ENCODE measurements at places on chromosomes 12 and 14.

- DNase-seq: no peak
Observed at GRCh38 chr12:2638273-2639019, 156.3 kb upstream of the FKBP4 start.

DNA sequence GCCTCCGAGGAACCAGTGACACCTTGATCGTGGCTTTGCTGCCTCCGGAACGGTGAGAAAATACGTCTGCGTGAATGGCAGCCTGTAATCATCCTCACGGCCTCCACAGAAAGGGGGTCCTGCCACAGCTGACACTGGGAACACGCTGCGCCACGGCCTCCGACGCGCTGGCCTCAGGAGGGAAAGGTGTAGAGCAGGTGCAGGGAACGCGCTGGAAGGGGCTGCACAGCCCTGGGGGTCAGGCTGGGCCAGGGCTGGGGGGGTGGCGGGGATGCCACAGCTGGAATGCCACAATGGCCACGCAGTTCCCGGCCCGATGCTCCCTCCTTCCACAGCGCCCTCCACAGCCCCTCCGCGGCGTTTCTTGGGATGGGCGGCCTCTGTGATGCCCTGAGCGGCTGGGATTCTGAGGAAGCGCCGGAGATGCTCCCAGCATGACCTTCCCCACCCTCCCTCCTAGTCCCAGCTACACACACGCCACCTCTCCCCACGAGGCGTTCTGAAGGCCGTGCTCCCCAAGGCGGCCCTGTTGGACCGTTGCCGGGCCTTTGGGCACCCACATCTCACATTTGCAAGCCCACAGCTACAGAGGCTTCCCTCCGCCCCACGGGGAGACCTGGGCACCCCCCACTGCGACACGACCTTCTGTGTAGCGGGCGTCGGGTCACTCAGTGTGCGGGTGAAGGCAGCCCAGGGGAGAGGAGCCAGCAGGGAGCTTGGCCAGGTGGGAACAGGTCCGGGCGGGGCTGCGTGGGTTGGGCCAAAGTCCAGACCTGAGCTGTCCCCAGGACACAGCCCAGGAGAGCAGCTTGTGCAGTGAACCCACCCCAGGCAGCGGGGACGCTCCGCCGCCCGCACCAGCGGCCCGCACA, 31.8 kb upstream of the GALNT9 start:
- no peak for DNase-seq

GRCh38 chr12:60223242-60223641, 627.4 kb downstream of the SLC16A7 start:
- DNase-seq: no peak

DNA sequence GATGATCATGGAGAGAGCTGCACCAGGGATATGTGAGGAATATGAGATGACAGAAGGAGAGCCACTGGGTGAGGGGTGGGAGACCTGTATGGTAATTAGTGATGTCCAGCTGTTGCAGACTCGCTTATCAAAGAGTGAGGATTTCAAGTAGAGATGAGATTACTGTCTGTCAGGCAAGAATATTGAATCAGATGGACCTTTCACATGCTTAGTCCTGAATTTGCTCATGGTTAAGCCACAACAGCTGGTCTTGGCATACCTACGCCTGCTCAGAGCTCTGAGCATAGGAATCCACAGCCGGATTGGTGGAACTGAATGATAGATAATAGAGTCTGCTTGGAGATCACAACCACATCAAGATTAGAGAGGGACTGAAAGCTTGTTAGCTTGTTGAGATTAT, 115.2 kb upstream of the ARHGAP5 start:
- no peak for DNase-seq

DNA sequence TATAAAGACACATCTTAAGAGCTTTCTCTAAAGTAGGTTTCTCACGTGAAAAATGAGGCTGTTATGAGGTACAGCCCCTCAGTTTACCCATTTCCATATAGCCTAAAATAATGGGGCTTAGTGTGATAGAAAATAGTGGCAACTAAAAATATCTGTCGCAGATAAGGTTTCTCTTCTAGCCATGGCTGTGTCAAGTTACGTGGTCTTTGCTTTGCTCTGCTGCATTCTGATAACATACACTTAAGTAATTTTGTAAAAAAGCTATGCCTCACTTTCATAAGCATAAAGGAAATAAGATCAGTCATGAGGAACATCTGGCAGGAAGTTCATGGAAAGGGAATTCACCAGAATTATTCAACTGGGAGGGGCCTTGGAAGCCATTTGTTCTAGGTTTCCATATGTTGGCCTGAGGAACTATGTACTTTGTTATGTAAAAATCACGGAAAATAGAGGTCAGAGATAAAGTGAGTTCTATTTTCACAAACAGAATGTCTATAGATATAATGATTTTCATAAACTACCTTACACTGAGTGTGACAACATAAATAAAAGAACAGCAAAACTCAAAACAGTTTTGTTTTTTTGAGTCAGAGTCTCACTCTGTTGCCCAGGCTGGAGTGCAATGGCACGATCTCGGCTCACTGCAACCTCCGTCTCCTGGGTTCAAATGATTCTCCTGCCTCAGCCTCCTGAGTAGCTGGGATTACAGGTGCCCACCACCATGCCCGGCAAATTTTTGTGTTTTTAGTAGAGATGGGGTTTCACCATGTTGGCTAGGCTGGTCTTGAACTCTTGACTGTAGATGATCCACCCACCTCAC, 195.6 kb upstream of the KRR1 start:
- DNase-seq: peak; percentile 11

DNA sequence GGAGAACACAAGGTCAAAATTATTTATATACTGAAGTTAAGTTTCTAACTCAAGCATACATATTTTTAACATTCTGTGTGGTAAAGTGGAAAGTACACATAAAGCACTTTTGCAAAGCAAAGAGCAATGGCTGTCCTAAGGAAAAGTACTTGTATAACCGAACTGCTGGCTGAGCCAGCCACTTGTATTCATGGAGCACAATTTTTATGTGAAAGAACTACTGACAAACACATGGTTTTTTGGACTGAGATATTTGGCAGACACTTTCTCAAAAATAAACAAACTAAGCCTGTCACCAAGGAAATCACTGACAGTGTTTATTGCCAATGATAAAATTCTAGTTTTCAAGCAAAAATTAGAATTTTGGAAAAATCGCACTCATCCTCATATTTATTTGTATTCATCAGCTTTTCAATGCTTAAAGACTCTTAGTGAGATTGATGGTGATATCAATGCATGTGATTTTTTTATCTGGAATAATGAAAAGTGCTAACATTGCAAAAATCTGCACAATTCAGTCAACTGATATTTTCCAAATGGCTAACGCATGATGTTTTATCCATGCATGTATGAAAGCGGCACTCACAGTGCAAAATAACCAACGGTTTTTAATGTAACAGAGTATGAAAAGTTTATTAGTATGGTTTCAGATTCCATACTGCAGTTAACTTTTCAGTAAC, 125.3 kb downstream of the IPO8 start:
- DNase-seq: no peak

DNA sequence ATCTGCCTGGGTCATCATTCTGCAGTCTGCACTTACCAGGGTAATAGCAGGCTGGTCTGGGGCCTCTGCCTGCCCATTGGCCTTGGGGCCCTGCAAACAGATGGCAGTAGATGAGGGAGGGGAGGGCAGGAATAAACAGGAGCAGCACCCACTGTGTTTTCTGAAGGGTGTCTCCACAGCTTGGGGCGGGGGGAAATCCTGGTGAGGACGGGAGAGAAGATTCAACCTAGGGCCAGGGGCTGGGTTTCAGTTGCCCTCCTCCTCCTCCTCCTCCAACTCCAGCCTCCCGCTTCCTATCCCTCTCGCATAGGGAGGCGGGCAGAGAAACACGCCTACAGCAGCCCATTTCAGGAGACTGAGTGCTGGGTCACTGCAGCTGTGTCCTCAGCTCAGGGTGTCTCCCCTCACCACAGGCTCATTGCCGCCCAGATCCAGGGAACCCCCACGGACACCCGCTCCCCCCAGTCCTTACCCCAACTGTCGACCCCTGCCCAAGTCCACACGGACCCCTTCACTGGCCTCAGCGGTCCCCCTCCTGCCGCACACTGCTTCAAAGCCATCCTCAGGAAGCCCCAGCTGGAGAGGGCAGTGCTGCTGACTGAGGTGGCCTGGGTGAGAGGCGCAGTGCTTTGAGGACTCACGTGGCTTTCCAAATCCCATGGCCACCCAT, 9.1 kb upstream of the KRT80 start:
- no peak for DNase-seq

- DNase-seq: no peak
Observed at GRCh38 chr14:103576371-103577024, 13.7 kb downstream of the COA8 start.

DNA sequence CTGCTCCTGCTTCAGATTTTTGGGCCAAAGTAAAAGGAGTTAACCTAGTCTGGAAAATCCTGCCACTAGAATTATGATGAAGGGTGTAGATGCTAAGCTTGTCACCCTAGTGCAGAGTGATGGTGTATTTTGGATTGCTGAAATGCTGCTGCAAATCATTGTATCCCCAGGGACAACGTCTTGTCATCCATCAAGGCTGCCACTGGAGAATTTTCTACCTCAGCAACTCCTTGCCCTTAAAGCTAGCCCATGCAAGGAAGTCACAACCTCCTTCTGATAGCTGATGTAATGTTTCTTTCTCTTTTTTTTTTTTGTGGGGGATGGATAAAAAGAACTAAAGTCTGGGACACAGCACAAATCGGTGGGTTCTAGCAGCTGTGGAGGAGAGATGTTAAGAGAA, 139.4 kb upstream of the FRMD6 start:
- DNase-seq: no peak

- DNase-seq: no peak
Observed at GRCh38 chr12:63822352-63822751, 22.1 kb upstream of the SRGAP1 start.

- no peak for DNase-seq
Observed at GRCh38 chr12:103247531-103247930, 248.2 kb downstream of the C12orf42 start.

DNA sequence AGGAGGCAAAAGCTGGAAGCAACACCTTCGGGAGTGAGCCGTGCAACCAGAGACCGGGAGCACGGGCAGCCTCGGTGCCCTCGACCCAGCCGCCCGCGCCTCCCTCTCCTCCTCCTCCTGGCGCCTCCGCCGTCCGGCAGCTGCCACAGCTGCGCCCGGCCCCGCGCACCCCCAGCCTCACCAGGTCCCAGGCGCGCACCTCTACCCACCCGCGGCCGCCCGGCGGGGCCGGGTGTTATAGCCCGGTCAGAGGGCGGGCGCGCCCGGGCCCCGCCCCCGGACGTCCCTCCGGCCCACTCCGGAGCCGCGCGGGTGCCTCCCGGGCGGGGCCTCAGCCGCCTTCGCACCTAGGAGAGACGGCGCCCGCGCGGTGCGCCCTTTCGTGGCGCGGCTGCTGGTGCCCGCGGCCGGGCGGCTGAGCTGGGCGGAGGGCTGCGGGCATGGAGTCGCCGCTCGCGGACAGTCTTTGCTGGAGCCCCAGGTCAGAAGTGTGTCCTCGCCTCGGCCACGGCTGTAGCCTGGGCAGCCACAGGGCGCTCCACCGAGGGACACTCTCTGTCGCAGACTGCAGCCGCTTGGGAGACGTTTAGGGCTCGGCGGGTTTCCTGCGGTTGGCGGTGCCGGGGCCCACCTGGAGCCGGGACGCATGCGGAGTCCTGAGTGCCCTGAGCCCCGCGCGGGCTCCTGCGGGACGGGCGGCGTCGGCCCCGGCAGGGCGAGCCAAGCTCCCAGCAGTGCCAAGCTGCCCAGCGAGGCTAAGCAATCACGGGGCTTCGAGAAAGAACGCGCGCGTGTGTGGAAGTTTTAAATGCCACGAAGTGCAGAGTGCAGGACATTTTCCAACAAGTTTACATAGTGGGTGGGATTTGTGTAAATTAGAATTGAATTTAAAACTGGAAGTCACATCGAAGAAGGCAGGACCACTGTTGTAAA, at the start of gene CPM:
TSS of gene CPM (minus strand) at position 211 of the 933 bp plus-strand sequence. CDS start 334 bp downstream, outside the sequence.
- DNase-seq: peak; percentile 81

- peak; percentile 63 for DNase-seq
Observed at GRCh38 chr14:23831596-23831995, 122.0 kb upstream of the DHRS4 start.

All from inflammatory macrophage (primary cell).